AG04449 (cell line): ENCODE measurements at places on chromosomes 5 and 9.

DNA sequence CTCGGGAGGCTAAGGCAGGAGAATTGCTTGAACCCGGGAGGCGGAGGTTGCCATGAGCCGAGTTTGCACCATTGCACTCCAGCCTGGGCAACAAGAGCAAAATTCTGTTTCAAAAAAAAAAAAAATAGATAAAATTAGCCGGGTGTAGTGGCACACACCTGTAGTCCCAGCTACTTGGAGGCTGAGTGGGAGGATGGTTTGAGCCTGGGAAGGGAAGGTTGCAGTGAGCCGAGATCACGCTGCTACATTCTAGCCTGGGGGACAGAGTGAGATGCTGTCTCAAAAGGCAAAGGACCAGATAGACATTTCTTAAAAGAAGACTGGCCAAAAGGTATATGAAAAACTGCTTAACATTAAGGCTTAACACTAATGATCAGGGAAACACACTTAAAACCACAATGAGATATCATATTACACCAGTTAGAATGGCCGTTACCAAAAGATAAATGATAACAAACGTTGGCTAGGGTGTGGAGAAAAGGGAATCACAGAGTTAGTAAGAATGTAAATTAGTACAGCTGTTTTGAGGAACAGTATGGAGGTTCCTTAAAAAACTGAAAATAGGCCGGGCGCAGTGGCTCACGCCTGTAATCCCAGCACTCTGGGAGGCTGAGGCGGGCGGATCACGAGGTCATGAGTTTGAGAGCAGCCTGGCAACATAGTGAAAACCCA is 10.1 kb upstream of the MARVELD2 start:
- no peak for DNase-seq

DNA sequence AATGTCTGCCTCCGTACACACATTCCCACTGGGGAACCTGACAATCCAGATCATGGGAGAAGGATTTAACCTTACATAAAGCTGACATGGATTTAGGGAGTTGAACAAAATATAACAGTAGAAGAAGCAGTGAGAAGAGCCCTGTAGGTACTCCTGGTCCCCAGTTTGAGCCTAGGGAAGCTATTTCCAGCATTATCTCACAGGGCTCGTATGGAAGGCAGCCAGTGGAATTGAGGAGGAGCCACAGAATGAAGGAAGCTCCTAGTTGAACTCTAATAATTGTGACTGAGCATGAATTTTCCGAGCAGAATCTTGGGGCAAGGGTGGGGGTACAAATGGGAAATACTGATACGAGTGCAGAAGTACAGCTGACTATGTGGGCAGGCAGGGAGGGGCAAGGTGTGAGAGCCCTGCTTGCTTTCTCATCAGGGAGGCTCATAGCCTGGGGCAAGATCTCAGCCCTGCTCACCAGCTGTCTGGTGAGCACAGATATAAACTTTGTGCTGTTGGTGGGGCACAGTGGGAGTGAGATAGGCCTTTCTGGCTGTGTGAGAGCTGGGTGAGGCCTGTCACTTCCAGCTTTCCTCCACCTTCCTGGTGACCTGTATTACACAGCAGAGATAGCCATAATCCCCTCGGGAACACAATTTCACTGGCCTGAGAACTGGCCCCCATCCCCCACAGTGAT is 290.7 kb upstream of the IL12B start:
- DNase-seq, result no peak

- no peak for DNase-seq
Observed at GRCh38 chr9:134812343-134812673, 68.3 kb upstream of the FCN2 start.

GRCh38 chr9:100879884-100880283 is 148.6 kb upstream of the PLPPR1 start:
- DNase-seq, result no peak

- DNase-seq, result no peak
Observed at GRCh38 chr5:162096448-162096847, 28.9 kb downstream of the GABRG2 start.

- no peak for DNase-seq
Observed at GRCh38 chr9:17622141-17622540, 43.3 kb downstream of the SH3GL2 start.

GRCh38 chr9:92077888-92078287 is 37.3 kb downstream of the SPTLC1 start:
- no peak for DNase-seq

DNA sequence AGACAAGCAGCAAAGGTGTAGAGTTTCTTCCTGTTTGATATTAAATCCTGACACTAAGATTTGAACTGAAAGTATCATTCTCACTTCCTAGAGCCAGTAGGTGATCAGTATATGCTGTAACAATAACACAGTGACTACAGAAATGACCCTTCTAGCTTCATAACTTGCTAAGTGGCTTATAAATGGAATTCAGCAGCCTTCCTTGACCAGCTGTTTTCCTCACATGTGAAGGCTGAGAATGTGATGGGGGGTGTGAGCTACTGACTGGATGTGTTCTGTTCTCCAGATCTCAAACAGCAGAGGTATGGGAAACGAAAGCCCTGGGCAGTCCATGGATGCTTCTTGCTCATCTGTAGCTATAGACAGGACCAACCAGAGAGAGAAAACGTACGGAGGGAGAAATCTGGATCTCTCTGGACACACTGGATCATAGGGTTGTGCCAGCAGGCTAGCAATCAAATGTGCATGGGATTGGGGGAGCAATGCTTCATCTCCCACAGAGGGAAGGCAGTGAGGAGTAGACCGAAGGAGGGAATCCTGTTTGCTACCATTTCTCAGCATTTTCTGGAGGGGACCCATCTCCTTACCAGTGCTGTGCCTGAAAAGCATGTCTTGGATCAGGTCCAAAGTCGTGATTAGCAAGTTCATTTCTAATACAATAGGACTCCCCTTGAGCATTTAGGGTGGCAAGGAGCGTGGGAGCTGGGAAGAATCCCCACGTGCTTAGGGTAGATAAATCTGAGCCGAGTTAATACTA is 39.4 kb downstream of the TNFAIP8 start:
- DNase-seq, result no peak

GRCh38 chr9:21611891-21612290 is 129.8 kb upstream of the IFNE start:
- no peak for DNase-seq

GRCh38 chr5:159873680-159874079 is 42.6 kb upstream of the ADRA1B start:
- DNase-seq, result no peak

- DNase-seq, result no peak
Observed at GRCh38 chr5:109877670-109878045, 187.9 kb downstream of the MAN2A1 start.

DNA sequence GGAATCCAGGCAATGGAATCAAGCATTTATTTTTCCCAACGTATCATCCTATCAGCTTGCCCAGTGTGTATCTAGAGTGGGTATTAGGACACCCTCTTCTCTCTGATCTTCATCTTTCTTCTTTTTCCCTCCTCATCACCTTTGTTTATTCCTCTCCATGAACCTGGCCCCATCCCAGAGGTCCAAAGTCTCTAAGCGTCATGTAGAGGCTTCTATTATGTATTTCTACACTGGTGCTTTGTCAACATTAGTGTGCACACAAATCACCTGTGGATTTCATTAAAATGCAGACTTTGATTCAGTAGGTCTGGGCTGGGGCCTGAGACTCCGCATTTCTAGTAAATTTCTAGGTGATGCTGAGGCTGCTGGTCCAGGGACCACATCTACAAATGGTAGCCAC is 19.8 kb upstream of the PIP5K1B start:
- DNase-seq, result no peak

DNA sequence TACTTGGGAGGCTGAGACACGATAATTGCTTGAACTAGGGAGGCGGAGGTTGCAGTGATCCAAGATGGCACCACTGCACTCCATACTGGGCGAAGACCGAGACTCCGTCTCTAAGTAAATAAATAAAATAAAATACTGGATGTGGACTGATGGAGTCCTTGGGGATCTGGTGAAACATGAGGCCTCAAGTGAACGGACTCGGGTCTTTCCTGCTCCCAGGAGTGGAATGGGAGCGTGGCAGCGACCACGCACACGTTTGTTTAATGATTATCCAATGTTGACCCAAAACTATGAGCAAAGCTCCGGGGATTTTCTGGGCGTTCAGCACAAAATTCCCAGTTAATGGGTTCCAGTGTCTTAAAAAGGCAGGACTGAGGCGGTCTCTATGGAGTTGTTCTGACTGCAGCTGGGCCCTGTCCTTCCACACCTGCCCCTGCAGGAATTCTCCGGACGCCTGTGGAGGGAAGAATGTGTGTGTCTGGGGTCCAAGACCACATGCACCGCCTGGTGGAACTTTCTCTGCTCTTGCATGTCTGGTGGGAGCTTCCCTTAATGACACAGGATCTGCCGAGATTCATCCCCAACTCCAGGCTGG is 26.6 kb downstream of the NEK6 start:
- no peak for DNase-seq

DNA sequence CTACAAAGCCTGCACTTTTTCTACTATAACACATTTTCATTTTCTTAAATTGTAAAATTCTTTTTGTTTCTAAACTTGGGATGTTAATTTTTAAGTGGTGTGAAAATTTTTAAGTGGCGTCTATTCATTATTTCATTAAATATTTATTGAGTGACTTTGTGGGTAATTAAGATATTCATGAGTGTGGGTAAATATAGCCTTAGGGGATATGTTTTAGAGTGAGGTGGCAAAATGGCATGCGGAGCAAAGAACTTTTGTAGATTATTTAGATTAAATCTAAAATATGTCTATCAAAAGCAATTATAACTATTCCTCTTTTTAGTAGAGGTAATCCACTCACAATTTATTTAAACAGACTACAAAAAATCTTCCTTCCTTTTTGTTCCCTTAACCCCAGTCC is 188.4 kb downstream of the PCSK1 start:
- DNase-seq, result no peak

DNA sequence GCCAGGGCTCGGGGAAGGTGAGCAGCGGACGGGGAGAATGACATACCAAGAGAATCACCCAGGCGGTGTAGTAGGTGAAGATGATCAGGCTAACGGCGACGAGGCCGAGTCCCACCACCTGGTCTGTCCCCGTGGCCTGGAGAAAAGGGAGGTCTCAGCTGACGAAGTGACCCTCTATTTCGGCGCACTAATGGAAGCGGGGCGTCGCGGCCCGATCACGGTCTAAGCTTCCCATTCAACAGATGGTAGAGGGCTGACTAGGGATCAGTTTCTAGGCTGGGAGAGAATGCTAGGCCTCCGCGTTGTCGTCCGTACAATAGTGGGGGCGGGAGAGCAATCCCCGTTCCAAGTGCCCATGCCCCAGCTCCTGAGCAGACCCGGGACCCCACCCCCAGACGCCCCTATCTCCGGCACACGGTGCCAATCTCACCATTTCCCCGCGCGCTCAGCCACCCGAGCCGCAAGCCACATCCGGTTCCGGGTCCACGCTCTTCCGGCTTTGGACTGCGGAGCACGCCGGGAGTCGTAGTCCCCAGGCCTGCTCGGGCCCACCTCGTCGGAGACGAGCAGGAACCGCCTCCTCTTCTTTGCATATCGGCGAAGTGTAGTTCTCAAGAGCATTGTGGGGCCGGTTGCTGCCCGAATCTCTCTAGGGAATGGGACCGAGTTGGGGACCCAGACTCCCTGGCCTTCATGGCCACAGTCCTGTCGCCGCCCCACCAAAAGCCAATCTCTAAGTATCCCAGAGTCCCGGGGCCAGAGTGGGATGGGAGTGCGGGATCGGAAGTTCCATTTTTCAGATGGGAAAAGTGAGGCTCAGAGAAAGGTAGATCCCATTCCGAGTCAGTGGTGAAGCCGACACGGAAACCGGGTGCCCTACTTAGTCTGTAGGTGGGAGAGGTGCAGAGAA is at the start of gene DPM2:
Gene DPM2 (minus strand): TSS at position 467 of the 910 bp plus-strand sequence. CDS start 34 bp downstream, at position 433.
- DNase-seq, result no peak

DNA sequence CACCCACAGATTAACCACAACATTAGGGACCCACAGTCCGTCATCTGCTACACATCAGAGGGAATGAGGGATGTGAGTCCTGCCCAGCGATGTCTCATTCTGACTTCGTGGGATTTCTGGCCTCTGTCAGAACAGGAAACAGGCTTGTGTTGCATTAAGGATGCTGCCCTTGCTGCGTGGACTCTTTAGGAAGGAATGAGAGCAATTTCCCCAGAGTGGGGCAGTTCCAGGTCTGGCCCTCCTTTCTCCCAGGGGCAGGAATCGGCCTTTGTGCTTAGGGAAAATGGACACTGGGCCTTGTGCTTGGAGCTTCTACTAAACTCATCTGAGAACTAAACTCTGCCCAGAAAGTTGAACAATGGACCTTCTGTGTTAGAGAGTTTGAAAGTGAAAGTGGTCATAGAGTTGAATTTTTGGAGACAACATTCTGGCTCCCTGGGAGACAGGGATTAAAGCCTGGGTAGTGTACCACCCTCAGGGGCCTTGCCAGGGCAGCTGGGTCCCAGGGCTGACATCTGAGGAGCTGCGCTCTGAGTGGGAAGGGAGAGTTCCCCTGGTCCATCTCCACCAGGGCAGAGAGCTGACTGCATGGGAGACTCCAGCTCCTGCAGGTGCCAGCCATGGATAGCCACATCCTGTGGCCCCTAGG is 37.8 kb upstream of the S1PR3 start:
- no peak for DNase-seq

GRCh38 chr5:150146862-150147601 is 8.6 kb downstream of the PDGFRB start:
- DNase-seq, result no peak

DNA sequence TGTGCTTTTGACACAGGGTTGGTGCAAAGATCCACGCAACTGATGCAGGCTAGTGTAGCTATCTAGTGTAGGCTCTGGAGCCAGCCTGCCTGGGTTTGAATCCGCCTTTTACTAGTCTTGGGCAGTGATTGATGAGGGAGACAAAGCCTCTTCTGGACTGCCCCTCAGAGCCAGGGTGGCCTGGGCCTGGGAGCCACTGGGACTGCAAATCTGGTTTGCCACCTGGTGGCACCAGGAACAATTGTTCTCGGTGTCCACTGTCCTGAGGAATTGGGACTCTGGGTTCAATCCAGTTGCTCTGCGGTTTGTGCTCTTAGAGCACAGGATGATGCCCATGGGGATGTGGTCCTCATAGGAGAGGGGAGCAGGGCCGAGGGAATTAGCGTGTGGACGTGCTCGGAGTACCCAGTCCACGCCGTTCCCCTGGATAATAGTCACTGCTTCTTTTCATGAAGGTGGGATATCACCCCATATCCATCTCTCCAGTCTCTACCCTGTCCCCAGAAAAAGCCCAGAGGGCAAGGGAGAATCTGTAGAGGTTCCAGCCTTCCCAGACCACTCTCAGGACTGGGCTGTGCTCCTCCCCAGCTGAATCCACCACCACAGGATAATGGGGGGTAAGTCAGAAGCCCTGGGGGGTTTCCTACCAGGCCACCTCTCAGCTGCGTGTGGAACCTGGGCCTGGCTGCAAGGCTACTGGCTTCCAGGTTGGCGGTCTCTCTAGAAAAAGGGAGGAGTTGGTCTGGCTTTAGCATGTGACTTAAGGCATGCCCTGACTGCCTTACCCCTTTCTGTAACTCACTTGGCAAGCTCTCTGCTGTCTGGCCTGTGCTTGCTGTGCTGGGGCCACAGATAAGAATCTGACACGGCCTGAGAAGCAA is 1.9 kb downstream of the B4GALT7 start:
- no peak for DNase-seq
